ENCODE measurements at places on chromosomes 3 and 15.

- DNase-seq, result peak; percentile 94
Measured at GRCh38 chr15:45022871-45023658, at the start of gene SORD. TSS of gene SORD (plus strand) at chr15:45023195. CDS start at chr15:45023284, 89 bp downstream.

DNA sequence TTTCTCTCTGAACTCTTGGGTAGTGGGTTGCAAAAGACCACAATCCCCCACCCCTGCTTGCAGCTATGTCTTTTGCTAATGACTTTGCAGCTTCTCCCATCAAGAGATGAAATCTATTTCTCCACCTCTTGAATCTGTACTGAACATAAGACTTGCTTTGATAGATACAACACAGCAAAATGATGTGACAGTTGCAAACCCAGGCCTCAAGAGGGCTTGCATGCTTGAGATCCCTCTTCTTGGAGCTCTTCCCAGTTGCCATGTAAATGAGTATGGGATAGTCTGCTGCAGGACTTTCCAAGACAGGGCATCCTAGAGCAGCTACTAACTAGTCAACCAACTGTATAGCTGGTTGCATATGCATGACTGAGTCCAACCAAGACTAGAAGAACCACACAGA, 783.6 kb downstream of the PDCD6IP start:
- no peak for DNase-seq

- no peak for DNase-seq
Measured at GRCh38 chr3:23696842-23697241, 108.9 kb upstream of the UBE2E1 start.

DNA sequence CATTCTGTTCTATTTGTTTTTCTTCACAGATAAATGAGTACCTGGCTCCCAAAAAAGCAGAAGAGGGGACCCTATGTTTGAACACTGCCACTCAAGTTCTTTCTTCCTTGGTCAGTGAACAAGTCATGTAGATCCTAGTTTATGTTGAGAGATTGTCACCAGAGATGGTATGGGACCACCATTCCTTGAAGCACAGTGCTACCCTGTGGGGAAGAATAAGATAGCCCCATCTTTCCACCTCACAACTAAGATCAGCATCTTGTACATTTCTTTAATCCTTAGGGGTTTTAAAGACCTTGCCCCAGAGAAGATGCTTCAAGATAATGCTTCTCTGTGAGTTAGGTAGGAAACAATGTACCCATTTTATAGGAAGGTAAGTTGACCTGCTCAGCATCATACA, 233.5 kb upstream of the WNT5A start:
- DNase-seq, result no peak

DNA sequence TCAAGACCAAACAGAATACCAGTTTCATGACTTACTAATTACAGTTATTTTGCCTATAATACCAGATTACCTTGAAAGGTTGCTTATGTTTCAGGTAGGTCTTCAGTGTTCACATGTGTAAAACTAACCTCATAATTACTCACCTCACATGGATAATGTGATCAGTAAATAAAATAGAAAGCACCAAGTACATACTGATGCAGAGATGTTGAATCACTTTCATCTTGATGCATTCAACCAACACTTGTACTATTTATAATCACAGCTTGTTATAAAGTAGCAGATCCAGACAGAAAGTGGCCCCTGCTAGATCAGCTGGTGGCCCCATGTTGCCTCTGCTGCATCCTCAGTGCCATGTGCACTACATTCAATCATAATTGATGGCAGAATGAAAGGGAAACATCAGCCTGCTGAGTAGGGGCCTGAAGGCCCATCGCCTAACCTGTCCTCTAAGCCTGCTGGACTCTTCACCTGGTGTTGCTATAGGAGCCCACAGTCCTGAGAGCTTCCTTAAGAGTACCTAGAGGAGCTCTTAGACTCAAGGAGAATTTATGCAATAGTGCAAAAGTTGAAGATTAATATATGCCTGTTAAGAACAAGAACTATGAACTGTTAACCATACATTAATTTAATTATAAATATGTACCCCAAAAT, 154.3 kb downstream of the PLCL2 start:
- DNase-seq, result no peak

DNA sequence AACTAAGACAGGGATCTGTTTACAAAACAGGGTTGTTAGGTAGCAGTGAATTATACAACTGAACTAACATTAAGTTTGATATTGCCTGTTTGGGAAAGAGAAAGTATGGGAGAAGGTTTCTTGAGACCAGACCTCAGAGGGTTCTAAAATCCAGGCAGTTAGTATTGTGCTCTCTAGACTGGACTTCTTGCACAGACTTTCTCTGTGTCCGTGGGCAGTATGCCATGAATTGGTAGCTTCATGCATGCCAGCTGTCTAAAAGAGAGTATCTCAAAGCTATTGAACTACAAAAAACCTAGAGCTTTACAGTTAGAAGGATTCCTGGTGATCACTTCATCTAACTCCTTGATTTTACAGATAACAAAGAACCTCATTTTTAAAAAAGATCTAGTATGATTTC, 12.5 kb downstream of the SAMD7 start:
- no peak for DNase-seq

DNA sequence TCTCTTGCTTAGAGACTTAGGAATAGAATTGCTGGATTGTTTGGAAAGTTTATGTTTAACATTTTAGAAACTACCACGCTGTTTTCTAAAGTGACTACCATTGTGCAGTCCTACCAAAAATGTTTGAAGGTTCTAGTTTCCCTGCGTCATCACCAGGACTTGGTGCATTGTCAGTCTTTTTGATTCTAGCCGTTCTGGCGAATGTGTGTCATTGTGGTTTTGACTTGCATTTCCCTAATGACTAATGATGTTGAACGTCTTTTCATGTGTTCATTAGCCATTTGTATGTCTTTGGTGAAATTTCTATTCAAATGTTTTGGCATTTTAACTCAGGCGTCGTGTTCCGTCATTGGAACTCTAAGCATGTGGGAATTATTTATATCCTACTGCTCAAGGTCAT, 58.0 kb downstream of the CHD2 start:
- DNase-seq, result no peak

DNA sequence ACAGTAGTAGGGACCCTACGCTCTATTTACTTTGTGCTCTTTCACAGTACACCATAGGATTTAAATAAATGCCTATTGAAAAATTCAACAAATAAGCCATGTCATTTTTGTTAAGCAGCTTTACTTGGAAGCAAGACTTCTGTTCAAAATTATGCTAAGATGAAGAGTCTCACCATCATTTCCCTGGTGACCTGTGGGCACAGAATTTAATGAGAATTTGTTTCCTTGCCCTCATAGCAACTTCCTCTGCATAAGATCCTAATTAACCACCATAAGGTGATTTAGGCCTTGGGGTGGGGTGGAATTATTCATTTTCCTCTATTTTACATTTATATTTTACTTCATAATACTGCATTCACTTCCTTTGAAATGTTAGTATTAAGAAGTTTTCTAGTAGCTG, 70.5 kb downstream of the CHL1 start:
- no peak for DNase-seq

Data from hypothalamus (tissue), 51 donors.